ENCODE measurements at places on chromosomes 11 and 22. TPM values are rescaled to one million over a fixed set of nuclear protein-coding genes. Genes with fewer than 3 reads are reported as not detected.

DNA sequence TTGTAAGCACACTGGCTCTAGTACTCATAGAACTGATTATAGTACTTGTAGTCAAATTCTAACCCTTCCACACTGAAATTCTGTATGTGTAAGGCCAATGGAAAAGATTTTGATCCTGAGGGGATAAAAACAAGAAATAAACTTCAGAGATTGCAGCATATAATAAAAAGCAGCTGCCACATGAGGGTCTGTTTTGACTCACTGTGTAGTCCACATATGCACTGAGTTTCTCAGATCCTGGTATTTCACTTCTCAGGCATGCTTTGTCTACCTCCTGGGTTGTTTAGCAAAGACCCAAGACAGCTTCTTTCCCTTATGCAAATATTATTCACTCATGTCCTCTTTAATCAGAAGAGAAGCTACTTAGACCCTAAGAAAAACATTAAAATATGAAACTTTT is 71.1 kb upstream of the SLC5A12 start:
- H3K36me3 ChIP-seq, result no peaks in the 10 kb centered on the region
- no peaks in the 10 kb centered on the region for H3K27me3 ChIP-seq
- H3K27ac ChIP-seq, result no peak overlapping the region
- H3K4me3 ChIP-seq, result no peak overlapping the region
- H3K4me1 ChIP-seq, result no peaks in the 10 kb centered on the region

DNA sequence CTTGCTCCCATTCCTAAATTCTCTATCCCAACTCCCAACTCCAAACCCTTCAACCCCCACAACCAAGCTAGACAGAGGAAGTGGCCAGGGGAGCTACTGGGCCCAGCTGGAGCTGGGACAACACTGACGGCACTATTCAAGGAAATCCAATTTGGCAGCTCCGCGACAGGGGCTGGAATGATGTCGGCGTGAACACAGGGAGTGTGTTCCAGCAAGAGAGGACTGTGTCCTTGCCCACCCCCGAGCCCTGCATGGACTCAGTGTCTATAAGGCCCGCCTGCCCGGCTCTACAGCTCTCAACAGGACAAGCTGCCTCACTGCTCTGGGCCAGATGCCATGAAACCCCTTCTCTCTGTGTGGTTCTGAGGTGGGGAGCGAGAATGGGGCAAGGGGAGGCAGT is 11.3 kb downstream of the PCSK7 start:
- H3K4me3 ChIP-seq, result no peak overlapping the region
- H3K27me3 ChIP-seq, result no peaks in the 10 kb centered on the region
- H3K4me1 ChIP-seq, result peaks cover 37% of the 10 kb centered on the region

C22orf42 gene
- 1.6 TPM for total RNA-seq

KCNC1 gene
- not detected for total RNA-seq
